ENCODE measurements at places on chromosomes 3 and 15.

- DNase-seq: no peak
Measured at GRCh38 chr15:66080717-66081398, 172.7 kb downstream of the MEGF11 start.

- no peak for DNase-seq
Measured at GRCh38 chr15:62637574-62637897, 405.0 kb upstream of the TPM1 start.

GRCh38 chr3:197297476-197298340 is 704 bp downstream of the DLG1 start:
- peak; percentile 93 for DNase-seq

DNA sequence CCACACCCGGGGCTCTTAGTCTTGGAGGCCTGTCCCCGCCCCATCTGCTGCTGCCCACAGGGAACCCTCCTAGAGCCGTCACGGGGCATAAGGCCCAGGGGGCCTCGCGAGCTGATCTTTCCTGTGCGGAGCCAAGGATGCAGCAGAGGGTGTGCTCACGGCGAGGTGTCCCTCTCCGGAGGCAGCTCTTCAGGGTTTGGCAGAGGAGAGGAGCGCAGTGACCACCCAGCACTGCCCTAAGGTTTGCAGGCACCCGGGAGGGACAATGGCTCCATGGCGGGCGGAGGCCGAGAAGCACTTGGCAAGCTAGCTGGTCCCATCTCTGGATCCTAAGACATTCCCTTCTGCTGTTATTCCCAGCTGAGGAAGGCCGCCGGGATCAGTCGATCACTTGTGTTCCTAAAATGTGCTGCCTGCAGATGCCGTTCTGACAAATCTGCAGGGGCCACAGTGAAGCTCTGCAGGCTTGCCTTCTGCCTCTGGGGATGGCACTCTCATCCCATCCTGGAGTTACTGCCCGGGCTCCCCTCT is 47.4 kb upstream of the PCSK6 start:
- no peak for DNase-seq

Measured in heart left ventricle (tissue), 16 donors.